ENCODE measurements at places on chromosomes 1 and 21. TPM values are rescaled to one million over a fixed set of nuclear protein-coding genes. Genes with fewer than 3 reads are reported as not detected.

DNA sequence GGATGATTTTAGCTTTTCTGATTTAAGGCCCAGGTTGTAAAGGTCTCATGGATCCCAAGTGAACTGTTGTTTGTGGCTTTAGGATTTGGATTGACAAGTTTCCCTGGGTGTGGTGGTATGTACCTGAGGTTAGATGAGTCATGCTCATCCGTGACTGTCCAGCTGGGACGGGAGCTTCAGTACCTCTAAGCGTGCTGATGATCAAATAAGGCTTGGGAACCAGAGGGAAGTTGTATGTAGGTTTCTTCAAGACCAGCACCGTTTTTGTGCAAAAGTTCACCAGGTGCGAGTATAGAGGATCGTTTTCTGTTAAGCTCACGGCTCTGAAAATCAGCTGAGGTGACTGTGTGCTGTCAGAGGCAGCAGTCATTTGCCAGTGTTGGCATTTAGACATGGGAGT, 19.8 kb downstream of the PLA2G2E start:
- no peak for DNase-seq

Gene SLC45A1
- 1.8 TPM for total RNA-seq

Gene DLGAP3
- total RNA-seq, result under 0.01 TPM

Gene PTGER3
- not detected for total RNA-seq

Gene FCRL5
- under 0.01 TPM for total RNA-seq

Gene CD2
- not detected for total RNA-seq

Measured in osteoblast (primary cell).